ENCODE measurements at places on chromosomes 2 and 18. TPM values are rescaled to one million over a fixed set of nuclear protein-coding genes. Genes with fewer than 3 reads are reported as not detected.

DNA sequence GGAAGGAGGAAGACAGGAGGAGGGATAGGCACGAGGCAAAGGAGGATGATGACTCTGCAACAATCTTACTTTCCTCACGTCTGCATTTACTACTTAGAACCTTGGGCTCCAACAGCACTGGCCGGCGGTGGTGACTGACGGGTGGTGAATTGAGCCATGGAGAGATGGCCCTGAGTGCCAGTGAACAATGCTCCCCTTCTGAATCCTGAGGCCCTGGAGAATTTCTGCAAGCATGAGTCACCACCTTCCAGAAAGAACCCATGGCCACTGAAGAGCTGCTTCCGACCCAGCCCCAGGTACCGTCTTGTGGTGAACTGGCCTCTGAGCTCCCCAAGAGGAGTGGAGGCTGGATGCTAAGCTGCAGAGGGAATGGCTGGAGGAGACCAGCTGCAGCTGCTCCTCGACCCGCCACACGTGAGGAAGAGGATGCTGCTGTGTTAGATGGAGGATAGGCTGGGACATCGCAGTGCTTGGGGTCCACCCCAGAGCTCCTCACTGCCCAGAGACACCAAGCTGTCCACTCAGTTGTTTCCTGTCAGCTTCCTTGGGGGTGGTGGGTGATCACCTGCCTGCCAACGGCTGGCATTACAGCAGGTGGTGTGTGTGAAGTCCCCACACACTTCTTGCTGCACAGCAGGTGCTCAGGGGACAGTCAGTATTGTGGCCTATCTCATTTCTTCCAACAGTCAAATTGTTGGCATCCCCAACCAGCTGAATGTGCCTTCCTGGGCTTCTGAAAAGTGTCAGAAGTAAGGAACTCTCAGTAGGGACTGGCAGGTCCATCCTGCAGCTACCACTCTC lies 186.5 kb upstream of the ID2 start:
- H3K4me3 ChIP-seq, result no peak overlapping the region
- DNase-seq, result peak; percentile 8
- H3K27me3 ChIP-seq, result peaks cover 6% of the 10 kb centered on the region
- H3K4me1 ChIP-seq, result peaks cover 31% of the 10 kb centered on the region

- H3K27me3 ChIP-seq, result no peaks in the 10 kb centered on the region
- H3K4me3 ChIP-seq, result no peak overlapping the region
- H3K4me1 ChIP-seq, result no peaks in the 10 kb centered on the region
These were observed 295.9 kb downstream of the ERBB4 start for GRCh38 chr2:212242724-212243123.

GRCh38 chr2:130365075-130365474 lies 9.2 kb downstream of the PTPN18 start:
- peaks cover 2% of the 10 kb centered on the region for H3K36me3 ChIP-seq
- peaks cover 31% of the 10 kb centered on the region for H3K27me3 ChIP-seq
- H3K4me3 ChIP-seq, result no peak overlapping the region
- peaks cover 8% of the 10 kb centered on the region for H3K4me1 ChIP-seq
- no peak for DNase-seq

PCARE gene
- not detected for total RNA-seq

LINC00305 gene
- total RNA-seq, result not detected

DNA sequence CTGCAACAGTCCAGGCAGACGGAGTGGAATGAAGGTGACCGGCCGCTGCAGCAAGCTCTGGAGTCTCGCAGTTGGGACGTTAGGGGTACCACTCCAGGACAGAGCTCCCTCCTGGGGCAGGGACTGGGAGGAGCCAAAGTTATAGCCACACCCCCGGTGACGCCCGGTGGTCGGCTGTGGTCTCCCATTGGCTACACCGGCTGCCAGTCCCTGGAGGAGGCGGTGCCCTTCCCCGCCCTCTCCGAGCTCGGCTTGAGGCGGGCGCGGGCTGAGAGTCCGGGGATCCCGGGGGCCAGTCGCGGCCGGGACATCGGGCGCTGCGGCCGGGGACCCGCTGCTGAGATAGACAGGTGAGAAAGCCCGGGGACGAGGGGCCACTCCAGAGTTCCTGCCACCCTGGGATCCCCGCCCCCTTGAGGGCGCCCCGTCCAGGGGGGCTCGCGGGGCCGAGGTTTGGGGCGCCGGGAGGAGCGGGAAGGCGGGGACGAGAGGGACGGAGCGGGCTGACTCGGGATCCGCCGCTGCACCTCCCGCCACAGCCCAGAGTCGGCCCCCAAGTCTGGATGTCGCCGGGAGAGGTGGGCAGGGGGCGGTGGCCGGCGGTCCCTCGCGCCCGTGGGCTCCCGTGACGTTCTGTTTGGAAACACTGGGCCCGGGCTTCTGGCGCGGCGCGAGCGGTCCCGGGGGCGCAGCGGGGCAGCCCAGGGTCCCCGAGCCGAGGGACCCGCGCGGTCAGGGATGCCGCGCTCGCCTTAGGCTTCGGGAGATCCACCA lies at the start of gene PLEKHH2:
TSS of gene PLEKHH2 (plus strand) at position 231 of the 774 bp plus-strand sequence. CDS start 7,414 bp downstream, outside the sequence.
- peaks cover 15% of the 10 kb centered on the region for H3K4me1 ChIP-seq
- DNase-seq, result peak; percentile 94
- peak within 1 kb of the TSS; percentile 76 for H3K27ac ChIP-seq

DNA sequence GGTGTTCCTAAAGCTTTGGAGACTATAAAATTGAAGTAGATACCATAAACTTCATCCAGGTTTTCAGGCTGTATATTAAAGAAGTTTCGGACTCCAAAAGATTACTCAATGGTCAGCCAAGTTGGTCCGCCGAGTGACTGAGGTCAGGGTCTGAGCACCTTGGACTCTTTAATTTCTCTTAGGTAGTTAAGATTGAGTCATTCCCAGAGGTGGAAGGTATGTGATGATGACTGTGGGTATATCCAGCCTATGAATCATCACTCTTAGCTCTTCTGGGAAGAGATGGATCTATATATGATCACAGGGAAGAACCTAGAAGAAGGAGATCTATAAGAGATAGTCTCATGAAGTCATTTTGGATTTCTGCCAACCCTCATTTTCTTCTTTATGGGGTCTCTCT lies 3.3 kb downstream of the ITGA6 start:
- H3K27ac ChIP-seq, result no peak overlapping the region
- peaks cover 2% of the 10 kb centered on the region for H3K36me3 ChIP-seq
- peaks cover 10% of the 10 kb centered on the region for H3K27me3 ChIP-seq
- no peak overlapping the region for H3K4me3 ChIP-seq

RESP18 gene
- total RNA-seq, result not detected

- no peak for DNase-seq
- H3K27me3 ChIP-seq, result no peaks in the 10 kb centered on the region
- H3K27ac ChIP-seq, result peak overlapping the region; percentile 82
- peaks cover 66% of the 10 kb centered on the region for H3K4me1 ChIP-seq
- peak overlapping the region; percentile 77 for H3K4me3 ChIP-seq
These were observed 39.3 kb downstream of the TRABD2A start for GRCh38 chr2:84841577-84841976.

TTR gene
- total RNA-seq, result not detected

POTEJ gene
- not detected for total RNA-seq

- H3K4me3 ChIP-seq, result no peak overlapping the region
- no peaks in the 10 kb centered on the region for H3K27me3 ChIP-seq
- no peak overlapping the region for H3K27ac ChIP-seq
- no peaks in the 10 kb centered on the region for H3K36me3 ChIP-seq
- DNase-seq, result no peak
- no peaks in the 10 kb centered on the region for H3K4me1 ChIP-seq
These were observed 627.7 kb upstream of the CDH2 start for GRCh38 chr18:28804512-28805202.

MIB1 gene
- total RNA-seq, result 40.8 TPM

DNA sequence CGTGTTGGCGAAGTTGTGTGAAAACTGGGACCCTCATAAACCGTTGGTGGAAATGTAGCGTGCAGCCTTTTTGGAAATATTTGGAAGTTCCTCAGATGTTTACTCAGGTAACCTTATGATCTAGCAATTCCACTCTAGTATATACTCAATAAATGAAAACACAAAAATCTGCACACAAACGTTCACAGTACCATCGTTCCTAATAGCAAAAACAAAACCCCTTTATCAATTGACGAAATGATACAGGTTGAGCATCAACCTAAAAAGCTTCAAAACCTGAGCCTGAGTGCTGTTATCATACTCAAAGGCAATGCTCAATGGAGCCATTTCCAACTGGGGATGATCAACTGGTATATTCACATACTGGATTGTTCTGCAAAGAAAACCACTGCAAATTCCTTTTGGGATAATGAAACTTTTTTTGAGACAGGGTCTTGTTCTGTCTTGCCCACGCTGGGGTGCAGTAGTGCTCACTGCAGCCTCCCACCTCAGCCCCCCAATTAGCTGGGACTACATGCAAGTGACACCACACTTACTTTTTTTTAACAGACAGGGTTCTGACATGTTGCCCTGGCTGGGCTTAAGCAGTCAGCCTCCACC lies 777 bp upstream of the C18orf32 start:
- peaks cover 48% of the 10 kb centered on the region for H3K4me1 ChIP-seq
- peaks cover 39% of the 10 kb centered on the region for H3K36me3 ChIP-seq
- no peak for DNase-seq
- H3K4me3 ChIP-seq, result peak overlapping the region; percentile 94

PTPRN gene
- total RNA-seq, result not detected

SP5 gene
- total RNA-seq, result not detected

CFC1 gene
- total RNA-seq, result not detected

- no peaks in the 10 kb centered on the region for H3K4me1 ChIP-seq
- H3K36me3 ChIP-seq, result no peaks in the 10 kb centered on the region
- no peak overlapping the region for H3K27ac ChIP-seq
These were observed 157.0 kb upstream of the RND3 start for GRCh38 chr2:150644298-150645067.

ABCA12 gene
- not detected for total RNA-seq

- H3K4me3 ChIP-seq, result no peak overlapping the region
- no peak overlapping the region for H3K27ac ChIP-seq
- H3K36me3 ChIP-seq, result peaks cover 2% of the 10 kb centered on the region
- no peak for DNase-seq
- no peaks in the 10 kb centered on the region for H3K4me1 ChIP-seq
- peaks cover 4% of the 10 kb centered on the region for H3K27me3 ChIP-seq
These were observed 158.2 kb downstream of the ZEB2 start for GRCh38 chr2:144361742-144362141.

DNA sequence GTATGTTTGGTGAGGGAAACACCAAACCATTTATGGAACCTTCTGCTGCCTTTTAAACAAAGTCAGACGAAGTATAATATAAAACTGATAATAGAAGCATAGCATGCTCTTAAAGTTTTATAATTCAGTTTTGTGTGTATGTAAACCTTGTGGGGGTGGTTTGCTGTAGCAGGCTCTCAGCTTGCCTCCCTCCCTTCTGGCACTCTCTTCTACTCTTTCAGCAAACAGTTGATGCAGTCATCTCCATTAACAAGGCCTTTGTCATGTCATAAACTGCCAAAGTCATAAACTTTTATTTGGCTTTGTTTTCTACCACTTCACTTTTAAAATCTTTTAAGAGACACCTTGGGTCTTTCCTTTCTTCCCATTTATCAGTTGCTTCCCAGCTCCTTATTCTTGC lies 448.2 kb upstream of the SETBP1 start:
- H3K27me3 ChIP-seq, result no peaks in the 10 kb centered on the region
- H3K4me3 ChIP-seq, result no peak overlapping the region
- no peaks in the 10 kb centered on the region for H3K4me1 ChIP-seq
- no peaks in the 10 kb centered on the region for H3K36me3 ChIP-seq
- DNase-seq, result no peak

DNA sequence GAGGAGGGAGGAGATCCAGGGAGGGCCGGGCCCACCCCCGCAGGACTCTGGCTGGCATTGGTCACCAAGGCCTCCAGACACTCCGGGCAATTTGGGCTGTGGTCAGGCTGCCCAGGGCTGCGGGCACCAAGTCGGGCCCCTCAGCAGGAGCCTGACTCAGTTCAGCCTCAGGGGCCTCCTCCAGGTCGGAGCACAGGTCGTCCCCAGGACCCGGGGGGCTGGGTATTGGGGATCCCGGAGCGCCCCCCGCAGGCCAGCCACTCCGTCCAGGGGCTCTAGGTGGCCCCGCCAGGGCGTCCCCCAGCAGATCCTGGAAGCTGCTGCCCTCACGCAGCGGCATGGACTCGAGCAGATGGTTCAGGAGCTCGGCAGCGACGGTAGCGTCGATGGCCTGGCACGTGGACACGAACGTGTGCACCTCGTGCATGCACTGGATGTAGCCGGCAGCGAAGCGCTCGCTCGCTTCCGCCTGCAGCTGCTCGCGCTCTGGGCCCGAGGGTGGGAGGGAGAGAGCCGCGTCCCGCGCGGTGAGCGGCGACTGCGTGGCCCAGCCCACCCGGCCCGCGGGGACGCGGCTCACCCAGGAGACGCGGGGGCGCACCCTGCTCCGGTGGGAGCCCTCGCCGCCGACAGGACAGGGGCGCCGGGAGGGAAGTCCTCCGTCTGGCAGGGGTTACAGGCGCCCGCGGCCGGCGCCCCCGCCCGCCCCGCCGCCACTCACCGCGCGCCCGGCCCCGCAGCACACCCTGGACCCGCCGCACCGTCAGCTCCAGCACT lies 884 bp downstream of the HES6 start:
- H3K27ac ChIP-seq, result no peak overlapping the region
- H3K4me1 ChIP-seq, result peaks cover 6% of the 10 kb centered on the region
- peaks cover 1% of the 10 kb centered on the region for H3K36me3 ChIP-seq
- peak overlapping the region; percentile 30 for H3K4me3 ChIP-seq

GRCh38 chr2:184767059-184767458 lies 168.7 kb downstream of the ZNF804A start:
- no peak overlapping the region for H3K4me3 ChIP-seq
- no peaks in the 10 kb centered on the region for H3K4me1 ChIP-seq
- DNase-seq, result no peak
- H3K27me3 ChIP-seq, result no peaks in the 10 kb centered on the region

- peaks cover 14% of the 10 kb centered on the region for H3K4me1 ChIP-seq
- no peak overlapping the region for H3K27ac ChIP-seq
- no peak for DNase-seq
These were observed 3.2 kb downstream of the CFAP210 start for GRCh38 chr2:169690958-169691357.

RNU2-63P gene
- total RNA-seq, result 21.5 TPM

DNA sequence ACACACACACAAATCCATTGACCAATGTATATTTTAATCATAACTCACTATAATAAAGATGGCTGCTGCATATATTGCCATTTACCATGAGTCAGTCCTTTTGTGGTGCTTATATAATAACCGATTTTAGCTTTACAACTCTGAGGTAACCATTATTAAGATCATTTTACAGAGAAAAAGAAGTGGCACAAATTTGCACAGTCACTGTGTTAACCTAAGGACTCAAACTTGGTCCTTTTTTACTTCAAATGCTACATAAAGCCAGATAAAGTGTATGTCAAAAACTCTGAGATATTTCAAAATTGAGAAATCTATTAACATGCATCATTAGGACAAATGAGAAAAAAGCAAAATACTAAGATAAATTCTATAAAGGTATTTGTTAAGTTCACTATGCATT lies 923.7 kb downstream of the NRXN1 start:
- no peaks in the 10 kb centered on the region for H3K27me3 ChIP-seq
- no peaks in the 10 kb centered on the region for H3K36me3 ChIP-seq
- no peak for DNase-seq
- no peak overlapping the region for H3K4me3 ChIP-seq
- no peaks in the 10 kb centered on the region for H3K4me1 ChIP-seq

GRCh38 chr2:7740114-7740513 lies 822.9 kb downstream of the RNF144A start:
- H3K27ac ChIP-seq, result no peak overlapping the region
- H3K36me3 ChIP-seq, result peaks cover 66% of the 10 kb centered on the region
- H3K4me3 ChIP-seq, result no peak overlapping the region
- peaks cover 40% of the 10 kb centered on the region for H3K4me1 ChIP-seq
- H3K27me3 ChIP-seq, result no peaks in the 10 kb centered on the region

PPP4R1 gene
- total RNA-seq, result 42.0 TPM

GRCh38 chr2:49403637-49404036 lies 249.3 kb upstream of the FSHR start:
- no peak for DNase-seq
- H3K27ac ChIP-seq, result no peak overlapping the region

PAX3 gene
- total RNA-seq, result not detected

GRCh38 chr2:1561259-1561658 lies 148.0 kb downstream of the TPO start:
- no peaks in the 10 kb centered on the region for H3K27me3 ChIP-seq
- peaks cover 8% of the 10 kb centered on the region for H3K4me1 ChIP-seq
- H3K4me3 ChIP-seq, result no peak overlapping the region
- H3K36me3 ChIP-seq, result no peaks in the 10 kb centered on the region

Measured in activated naive CD8-positive, alpha-beta T cell treated with anti-CD3 and anti-CD28 coated beads, Interleukin-2, amount 10 ng/mL, durations not matched to agents 7 days and 5 days (primary cell).